ENCODE measurements at places on chromosomes 16 and 17.

DNA sequence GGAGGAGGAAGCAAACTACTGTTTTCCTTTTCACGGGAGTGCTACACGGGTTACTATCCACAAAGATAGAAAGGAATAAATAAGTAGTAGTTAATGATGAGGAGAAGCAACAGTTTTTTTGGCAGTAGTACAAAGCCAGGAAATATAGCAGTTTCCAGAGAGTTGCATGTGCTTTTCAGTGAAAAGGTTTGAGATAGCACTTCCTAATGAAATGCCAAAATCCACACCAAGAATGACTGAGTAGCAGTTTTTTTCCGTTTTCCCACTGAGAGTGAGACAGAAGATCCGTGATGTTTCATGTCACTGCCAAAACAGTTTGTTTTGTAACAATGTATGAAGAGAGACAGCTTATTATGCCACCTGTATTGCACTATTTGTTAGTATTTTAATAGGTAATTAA is 129.1 kb downstream of the STX8 start:
- DNase-seq: no peak

- no peak for DNase-seq
Observed at GRCh38 chr16:22787466-22788192, 26.3 kb upstream of the HS3ST2 start.

DNA sequence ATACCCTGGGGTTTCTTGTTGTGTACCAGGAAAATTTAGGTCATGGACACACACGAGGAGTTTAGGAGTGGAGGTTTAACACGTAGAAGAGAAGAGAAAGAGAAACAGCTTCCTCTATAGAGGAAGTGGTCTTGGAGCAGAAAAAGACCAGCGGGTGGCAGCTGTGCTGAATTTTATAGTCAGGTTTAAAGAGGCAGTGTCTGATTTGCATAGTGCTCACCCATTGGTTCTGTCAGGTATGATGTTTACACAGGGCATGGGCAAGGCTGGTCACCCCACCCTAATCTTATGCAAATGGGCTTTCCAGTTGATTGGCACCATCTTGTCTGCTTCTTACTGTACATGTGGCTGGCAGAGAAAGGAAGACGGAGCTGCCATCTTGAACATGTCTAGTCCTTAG is 309.0 kb downstream of the CDH13 start:
- DNase-seq: no peak

DNA sequence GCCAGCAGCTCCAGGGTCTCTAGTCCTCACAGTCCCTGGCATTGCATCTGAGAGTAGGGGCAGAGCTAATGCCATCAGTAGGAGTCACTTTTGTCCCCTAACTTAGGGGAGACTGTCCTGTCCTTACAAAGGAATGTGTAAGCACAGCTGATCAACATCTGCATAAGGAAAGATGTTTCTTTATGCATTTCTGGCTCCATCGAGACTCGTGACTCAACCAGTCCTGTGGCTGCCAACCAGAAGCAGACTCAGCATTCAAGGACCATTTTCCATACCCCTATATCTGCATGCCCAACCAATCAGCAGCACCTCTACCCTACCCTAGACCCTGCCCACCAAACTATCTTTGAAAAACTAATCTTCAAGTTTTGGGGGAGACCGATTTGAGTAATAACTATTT is 8.2 kb upstream of the MPP2 start:
- DNase-seq: no peak

GRCh38 chr17:58282442-58282841 is 1.7 kb upstream of the MPO start:
- no peak for DNase-seq

- DNase-seq: peak; percentile 65
Observed at GRCh38 chr16:2009791-2010510, at the start of gene ZNF598. TSS of gene ZNF598 (minus strand) at chr16:2009821.

GRCh38 chr16:84811529-84811928 is 8.3 kb upstream of the CRISPLD2 start:
- no peak for DNase-seq

GRCh38 chr16:10308305-10309193 is 77.3 kb upstream of the ATF7IP2 start:
- DNase-seq: no peak

- DNase-seq: no peak
Observed at GRCh38 chr17:7882629-7883028, 6.0 kb upstream of the CHD3 start.

DNA sequence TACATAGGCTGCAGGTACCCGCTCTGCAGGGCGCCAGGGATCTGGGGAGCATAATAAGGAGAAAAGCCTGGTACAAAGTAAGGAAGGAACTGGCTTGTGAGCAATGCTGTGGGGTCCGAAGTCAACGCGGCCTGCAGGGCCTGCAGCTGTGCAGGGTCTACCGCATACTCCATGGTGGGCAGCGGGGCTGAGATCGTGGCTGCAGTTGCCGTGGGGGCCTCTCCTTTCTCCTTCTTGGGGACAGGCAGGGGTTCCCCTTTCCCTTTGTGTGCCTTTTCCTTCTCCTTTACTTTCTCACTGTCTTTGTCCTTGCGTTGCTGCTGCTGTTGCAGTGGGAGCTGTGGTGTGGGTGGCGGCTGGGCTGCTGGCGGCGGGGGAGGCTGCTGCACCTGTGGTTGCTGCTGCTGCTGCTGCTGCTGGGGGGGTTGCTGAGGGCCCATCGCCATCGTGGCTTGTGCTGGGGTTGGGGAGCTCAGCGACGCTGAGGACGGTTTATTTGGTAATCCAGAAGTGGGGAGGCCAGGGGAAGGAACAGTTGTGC is 259.6 kb downstream of the ZFHX3 start:
- DNase-seq: no peak

GRCh38 chr17:71460943-71461342 is 659.9 kb upstream of the SOX9 start:
- DNase-seq: no peak

DNA sequence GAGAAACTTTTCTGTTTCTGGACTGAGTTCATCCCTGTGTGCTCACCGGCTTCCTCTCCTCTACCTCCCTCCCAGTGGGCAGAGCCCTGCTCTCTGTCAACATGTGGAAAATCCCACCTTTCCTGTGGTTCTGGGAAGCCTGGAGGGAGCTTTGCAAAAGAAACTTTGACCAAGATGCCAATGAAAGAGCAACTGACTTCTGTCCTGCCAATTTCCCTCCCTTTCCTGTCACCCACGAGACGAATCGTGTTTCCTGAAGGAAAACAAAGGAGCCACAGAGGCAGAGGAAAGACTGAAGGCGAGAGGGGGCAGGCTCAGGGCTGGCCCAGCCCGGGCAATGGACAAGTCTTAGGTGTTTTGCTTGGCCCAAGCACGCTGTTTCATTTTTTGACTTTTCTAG is 82.8 kb downstream of the PLCG2 start:
- DNase-seq: no peak

GRCh38 chr16:67989322-67990017 is 9.2 kb upstream of the DPEP3 start:
- no peak for DNase-seq

DNA sequence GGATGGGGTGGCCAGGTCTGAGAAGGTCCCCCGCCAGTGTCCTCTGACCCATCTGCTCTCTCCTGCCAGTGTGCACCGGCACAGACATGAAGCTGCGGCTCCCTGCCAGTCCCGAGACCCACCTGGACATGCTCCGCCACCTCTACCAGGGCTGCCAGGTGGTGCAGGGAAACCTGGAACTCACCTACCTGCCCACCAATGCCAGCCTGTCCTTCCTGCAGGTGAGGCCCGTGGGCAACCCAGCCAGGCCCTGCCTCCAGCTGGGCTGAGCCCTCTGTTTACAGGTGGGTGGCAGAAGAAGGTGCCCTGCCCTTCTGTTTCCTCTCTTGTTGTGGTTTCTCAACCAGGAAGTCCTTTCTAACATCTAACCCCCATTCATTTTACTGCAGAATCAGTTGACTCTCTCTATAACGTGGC is 7.1 kb downstream of the ERBB2 start:
- no peak for DNase-seq

DNA sequence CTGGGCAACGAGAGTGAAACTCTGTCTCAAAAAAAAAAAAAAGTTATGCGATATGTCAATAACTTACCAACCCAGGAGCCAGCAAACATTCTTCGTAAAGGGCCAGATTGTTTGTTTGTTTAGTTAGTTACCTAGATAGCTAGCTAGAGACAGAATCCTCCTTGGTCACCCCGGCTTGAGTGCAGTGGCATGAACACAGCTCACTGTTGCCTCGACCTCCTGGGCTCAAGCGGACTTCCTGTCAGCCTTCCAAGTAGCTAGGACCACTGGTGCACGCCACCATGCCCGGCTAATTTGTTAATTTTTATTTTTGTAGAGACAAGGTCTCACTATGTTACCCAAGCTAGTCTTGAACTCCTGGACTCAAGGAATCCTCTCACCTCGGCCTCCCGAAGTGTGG is 113.0 kb downstream of the LITAF start:
- no peak for DNase-seq

All from stimulated activated CD4-positive, alpha-beta T cell treated with anti-CD3 and anti-CD28 coated beads, Interleukin-1b, Interleukin-23, amount 100 ng/mL, for 1 hour (primary cell).